ENCODE measurements at places on chromosomes 3 and 15. TPM values are rescaled to one million over a fixed set of nuclear protein-coding genes. Genes with fewer than 3 reads are reported as not detected.

SLC28A1 gene
- 0.13 TPM for total RNA-seq

C15orf62 gene
- total RNA-seq: 0.32 TPM

LRRN1 gene
- total RNA-seq: 0.32 TPM

MYO5A gene
- 18.1 TPM for total RNA-seq

MME gene
- 16.5 TPM for total RNA-seq

SLC35G2 gene
- total RNA-seq: 8.2 TPM

NOX5 gene
- 0.18 TPM for total RNA-seq

PLA2G4D gene
- not detected for total RNA-seq

SCAPER gene
- total RNA-seq: 30.1 TPM

PAQR5 gene
- 0.62 TPM for total RNA-seq

PML gene
- total RNA-seq: 38.7 TPM

ECE2 gene
- not detected for total RNA-seq

LRRC34 gene
- total RNA-seq: 2.7 TPM

PPP1R14D gene
- not detected for total RNA-seq

ITIH3 gene
- 0.62 TPM for total RNA-seq

ZBTB20 gene
- 68.8 TPM for total RNA-seq

PLOD2 gene
- 35.7 TPM for total RNA-seq

TMED3 gene
- total RNA-seq: 32.4 TPM

TGM4 gene
- not detected for total RNA-seq

NPAP1 gene
- total RNA-seq: not detected

FRMD4B gene
- 36.7 TPM for total RNA-seq

AGBL1 gene
- 0.05 TPM for total RNA-seq

MYLK gene
- 116 TPM for total RNA-seq

OR5K2 gene
- total RNA-seq: not detected

Data from left cardiac atrium (tissue), 4 donors.